ENCODE measurements at places on chromosomes 6 and 20. TPM values are rescaled to one million over a fixed set of nuclear protein-coding genes. Genes with fewer than 3 reads are reported as not detected.

The MAK gene
- total RNA-seq, result 0.25 TPM

The STMND1 gene
- total RNA-seq, result not detected

The MYT1 gene
- total RNA-seq, result not detected

The COL12A1 gene
- 130 TPM for total RNA-seq

The SNAP91 gene
- total RNA-seq, result 4.7 TPM

The CD24 gene
- 86.9 TPM for total RNA-seq

The LINC00237 gene
- total RNA-seq, result not detected

The ULBP3 gene
- 1.7 TPM for total RNA-seq

The PDYN gene
- not detected for total RNA-seq

The KCNS1 gene
- not detected for total RNA-seq

The OLIG3 gene
- not detected for total RNA-seq

The DNMT3B gene
- total RNA-seq, result 1.2 TPM

The CST7 gene
- total RNA-seq, result 3.7 TPM

The THBS2 gene
- total RNA-seq, result 86.4 TPM

The C6orf52 gene
- not detected for total RNA-seq

The PCSK2 gene
- total RNA-seq, result 0.98 TPM

The TREM2 gene
- total RNA-seq, result 5.2 TPM

The PSORS1C2 gene
- total RNA-seq, result not detected

Data from vagina (tissue), 2 donors.